ENCODE measurements at places on chromosomes 11 and 22. TPM values are rescaled to one million over a fixed set of nuclear protein-coding genes. Genes with fewer than 3 reads are reported as not detected.
A peak's percentile ranks its signal among the peaks of the same experiment; 100 is the strongest.

GRCh38 chr11:32438346-32438865 is 3.1 kb upstream of the WT1 start:
- no peak for DNase-seq

- no peak for DNase-seq
Observed at GRCh38 chr22:45686004-45686403, 14.4 kb downstream of the ATXN10 start.

GRCh38 chr11:14644226-14645014 is 816 bp downstream of the PDE3B start:
- peak; percentile 59 for DNase-seq

DNA sequence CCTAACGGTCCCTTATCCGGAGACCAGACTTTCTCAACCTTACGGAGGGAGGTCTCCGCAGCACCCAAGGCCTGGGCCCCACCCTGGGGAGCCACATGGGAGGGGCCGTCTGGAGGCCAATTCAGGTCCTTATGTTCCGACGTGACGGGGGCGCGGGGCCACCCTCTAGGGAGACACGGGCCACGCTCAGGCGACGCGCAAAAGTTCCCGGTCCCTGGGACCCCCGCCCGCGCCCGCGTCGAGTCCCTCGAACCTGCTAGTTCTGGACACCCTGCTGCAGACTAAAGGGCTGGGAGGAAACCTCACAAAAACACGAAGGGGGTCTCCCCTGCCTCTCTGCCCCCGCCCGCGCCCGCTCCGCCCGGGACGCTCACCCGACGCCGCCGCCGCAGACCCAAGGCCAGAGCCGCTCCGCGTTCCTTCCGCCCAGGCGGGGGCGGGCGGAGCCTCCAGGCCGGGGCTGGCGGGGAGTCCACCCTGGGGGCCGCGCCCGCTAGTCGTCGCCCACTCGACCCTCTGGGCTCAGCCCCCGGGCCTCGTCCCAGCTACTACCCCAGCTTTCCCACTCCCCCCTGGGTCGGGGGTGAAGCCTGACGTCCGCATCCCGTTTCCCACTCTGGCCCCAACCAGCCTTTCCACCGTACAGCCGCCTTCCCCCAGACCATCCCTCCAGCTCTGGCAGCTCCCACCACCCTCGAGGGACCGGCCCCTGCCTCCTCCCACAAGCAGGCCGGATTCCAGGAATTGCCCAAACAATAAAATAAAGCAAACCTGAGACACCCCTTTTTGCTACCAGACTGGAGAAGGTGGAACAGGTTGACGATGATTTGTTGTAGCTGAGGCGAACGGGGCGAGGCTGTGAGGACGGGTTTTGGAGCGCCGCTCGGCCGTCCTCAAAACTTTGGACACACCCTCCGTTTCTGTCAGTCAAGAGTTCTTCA is 2.7 kb downstream of the RNH1 start:
- no peak for DNase-seq

DNA sequence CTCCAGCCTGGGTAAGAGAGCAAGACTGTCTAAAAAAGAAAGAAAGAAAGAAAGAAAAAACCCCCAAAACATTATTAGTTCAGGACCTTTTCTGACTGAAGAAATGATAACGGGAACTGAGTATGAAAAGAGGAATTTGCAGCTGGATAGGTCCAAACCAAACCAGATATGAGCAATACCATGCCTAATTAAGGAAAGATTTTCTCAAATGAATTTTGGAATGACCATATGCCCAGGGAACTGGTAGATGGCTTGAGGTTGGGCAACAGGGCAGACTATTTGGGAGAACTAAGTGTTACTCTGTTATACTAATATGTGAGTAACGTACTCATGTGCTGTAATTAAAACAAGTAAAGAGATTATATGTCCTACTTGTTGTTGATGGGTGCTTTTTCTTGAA is 186.1 kb downstream of the TMEM135 start:
- DNase-seq = no peak

SULT4A1 gene
- total RNA-seq = not detected

DNA sequence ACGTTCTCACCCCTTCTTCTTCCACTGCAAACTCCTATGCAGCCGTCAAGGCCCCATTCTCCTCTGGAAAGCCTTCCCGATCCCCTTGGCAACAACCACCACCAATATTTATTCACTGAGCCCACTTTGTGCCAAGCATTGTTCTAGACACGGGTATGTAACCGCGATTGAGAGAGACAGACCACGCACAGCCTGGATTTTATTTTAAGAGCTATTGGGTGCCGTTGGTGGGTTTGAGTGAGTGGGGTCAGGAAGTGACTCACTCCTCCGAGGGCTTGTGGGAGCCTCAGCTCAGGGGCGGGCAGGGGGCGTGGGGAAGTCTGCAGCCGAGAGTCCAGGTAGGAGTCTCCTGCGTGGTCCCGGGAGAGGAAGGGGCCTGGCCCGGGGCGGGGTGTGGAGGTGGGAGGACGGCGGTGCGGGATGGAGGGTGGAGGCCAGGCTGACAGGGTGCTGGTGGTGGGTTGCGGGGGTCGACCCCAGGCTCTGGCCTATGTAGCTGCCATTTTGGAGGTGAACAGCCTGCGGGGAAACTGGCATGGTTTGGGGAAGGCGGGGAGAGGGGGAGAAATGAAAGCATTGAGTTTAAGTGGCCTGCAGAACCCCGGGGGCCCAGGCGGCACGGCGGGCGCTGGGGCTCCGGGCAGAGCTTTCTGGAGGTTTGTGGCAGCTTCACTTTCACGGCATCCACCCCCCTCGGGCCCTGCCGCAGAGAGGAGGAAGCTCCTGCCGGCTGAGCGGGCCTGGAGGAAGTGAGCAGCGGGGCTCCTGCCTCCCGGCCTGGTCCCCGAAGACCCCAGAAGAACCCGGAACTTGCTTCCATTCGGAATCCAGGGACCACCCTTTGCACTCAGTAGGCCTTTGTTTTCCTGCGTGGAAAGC is 547 bp downstream of the PARVG start:
- no peak for DNase-seq

DNA sequence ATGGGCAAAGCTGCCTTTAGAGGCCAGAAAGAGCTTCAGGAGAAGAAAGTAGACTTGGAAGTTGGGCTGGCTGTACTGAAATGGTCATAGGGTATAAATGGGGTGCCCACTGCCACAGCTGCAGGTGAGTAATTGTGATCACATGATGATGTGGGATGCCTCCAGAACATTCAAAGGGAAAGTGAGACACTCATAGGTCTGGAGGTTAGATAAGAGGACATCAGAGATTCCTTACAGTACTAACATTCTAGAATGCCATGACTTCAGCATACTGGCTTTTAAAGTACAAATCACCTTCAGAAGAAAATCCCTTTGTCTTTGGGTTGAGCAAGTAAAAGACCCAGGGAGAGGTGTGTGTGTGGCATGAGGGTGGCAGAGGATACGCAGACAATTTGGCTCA is 419.2 kb downstream of the TENM4 start:
- DNase-seq = no peak

DNA sequence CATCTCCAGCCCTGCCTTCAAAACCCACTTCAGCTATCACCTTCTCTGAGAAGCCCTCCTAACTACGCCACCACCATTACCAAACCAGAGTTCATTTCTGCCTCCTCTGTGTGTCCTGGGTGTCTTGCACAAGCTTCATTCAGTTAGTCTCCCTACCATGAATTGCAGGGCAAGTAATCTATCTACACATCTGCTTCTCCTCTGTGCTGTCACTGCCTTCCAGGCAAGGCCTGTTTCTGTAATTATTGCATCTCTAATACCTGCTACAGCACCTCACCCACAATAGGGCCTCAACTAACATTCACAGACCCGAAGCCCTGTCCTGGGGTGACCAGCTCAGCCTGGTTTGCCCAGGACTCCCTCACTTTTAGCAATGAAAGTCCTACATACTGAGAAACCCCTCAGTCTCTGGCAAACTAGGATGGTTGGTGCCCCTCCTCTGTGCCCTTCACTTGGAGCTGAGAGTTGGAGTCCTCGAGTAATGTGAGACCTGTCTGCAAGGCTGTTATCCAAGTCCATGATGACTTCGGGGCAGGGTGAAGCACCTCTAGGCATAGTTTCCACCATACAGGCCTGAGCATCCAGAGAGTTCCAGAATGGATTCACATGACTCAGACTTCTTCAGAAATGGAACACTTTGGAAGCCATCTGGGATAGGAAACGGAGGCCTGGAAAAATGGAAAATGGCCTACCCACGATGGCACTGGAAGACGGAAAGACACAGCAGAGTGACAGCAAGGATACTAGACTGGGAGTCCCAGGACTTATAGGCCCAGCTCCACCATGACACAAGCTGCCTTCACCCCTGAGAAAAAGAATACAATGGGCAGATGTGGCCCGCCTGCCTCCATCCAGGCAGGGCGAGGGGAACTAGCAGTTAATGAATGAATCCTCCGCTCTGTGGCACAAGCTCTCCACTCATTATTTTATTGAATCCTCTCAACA is 269.3 kb downstream of the BUD13 start:
- no peak for DNase-seq

DNA sequence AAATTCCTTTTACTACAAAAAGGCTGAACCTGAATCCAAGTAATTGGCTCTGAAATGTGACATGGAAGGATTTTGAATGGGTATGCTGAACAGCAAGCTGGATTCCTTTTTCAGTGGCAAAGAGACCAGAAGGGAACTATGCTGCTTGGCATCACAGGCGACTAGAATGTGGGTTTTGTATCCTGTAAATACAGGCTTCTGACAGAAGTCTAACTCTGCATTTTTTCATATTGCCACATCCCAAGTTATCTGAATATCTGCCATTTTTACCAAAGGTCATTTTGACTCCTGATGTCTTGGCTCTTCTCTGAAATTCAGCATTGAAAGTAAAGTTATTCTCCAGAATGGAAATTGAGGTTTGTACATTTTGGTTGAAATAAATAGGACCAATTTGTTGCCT is 145.7 kb downstream of the ARHGAP42 start:
- DNase-seq = no peak

APOA4 gene
- total RNA-seq = not detected

DNA sequence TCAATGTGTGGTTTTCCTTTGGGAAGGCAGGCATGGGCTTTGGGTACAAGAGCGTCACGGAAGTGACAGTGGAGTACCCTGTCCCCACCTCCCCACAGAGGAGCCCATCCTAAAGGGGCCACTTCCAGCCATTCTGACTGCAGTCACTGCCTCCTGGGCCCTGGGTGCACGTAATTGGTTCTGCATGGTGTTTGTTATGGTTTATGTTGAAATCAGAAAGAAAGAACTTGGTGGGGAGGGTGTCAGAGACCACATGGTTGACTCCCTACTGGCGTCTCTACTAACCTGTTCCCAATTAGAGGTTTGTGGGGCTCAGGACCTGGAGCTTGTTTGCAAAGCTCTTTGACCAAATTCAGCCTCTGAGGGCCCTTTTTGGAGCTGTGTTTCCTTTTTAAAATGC is 40.8 kb downstream of the RIBC2 start:
- no peak for DNase-seq

GLYAT gene
- not detected for total RNA-seq

PNPLA5 gene
- total RNA-seq = not detected

GRCh38 chr11:8011371-8011770 is 24.2 kb downstream of the EIF3F start:
- DNase-seq = no peak

GRCh38 chr11:72541257-72541974 is 107.1 kb upstream of the CLPB start:
- no peak for DNase-seq

- DNase-seq = no peak
Observed at GRCh38 chr22:42842658-42843370, 14.3 kb downstream of the ARFGAP3 start.

- no peak for DNase-seq
Observed at GRCh38 chr22:23093051-23093788, 22.9 kb downstream of the GNAZ start.

GRCh38 chr11:125512106-125512505 is 16.0 kb upstream of the FEZ1 start:
- DNase-seq = no peak

DNA sequence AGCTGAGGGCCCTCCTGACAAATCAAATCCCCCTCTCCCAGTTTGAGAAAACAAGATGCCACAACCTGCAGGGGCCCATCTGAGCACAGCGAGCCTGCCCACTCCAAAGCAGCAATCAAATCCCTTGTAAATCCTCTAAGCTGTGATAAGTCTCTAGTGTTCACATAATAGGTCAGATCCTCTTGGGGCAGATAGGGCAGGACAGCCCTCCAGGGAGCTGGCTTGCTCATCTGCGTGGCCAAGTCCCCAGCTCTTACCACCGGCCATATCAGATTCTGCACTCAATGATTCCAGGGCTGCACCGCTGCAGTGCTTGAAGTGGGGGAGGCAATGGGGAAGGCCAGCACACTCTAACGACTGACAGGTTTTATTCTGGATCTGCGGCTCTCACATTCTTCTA is 29.6 kb upstream of the FLI1 start:
- no peak for DNase-seq

DNA sequence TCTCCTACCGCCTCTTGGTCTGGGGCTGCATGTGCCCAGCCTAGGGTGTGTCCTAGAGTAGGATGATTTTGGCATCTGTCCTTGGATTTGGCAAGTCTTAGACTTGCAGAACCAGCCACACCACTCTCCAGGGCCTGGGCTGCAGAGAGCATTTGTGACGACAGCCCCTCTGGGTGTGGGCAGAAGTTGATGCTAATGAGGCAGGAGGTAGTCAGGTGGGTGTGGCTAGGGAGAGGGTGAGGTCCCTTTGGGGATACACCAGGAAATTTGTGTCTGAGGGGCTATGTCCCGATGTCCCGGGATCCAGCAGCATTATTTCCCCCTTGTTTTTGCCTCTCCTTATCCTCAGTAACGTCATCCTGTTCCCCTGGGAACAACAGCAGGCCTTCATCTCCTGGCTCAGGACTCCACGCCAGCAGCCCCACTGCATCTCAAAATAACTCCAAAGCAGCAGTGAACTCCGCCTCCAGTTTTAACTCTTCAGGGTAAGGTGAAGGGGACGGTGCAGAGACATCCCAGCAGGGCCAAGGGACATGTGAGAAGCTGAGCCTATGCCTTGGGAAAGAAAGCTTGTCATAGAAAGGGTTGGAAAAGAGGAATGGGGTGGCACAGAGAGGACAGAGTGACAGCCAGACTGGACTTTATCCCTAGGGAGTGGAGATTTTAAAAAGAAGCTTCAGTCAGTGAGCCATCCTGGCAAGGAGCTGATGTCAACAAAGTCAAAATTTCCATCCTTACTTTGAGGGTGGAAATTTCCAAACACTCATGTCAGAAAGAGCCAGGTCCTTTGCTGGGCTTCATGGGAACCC is 8.0 kb upstream of the TLCD5 start:
- DNase-seq = no peak

DNA sequence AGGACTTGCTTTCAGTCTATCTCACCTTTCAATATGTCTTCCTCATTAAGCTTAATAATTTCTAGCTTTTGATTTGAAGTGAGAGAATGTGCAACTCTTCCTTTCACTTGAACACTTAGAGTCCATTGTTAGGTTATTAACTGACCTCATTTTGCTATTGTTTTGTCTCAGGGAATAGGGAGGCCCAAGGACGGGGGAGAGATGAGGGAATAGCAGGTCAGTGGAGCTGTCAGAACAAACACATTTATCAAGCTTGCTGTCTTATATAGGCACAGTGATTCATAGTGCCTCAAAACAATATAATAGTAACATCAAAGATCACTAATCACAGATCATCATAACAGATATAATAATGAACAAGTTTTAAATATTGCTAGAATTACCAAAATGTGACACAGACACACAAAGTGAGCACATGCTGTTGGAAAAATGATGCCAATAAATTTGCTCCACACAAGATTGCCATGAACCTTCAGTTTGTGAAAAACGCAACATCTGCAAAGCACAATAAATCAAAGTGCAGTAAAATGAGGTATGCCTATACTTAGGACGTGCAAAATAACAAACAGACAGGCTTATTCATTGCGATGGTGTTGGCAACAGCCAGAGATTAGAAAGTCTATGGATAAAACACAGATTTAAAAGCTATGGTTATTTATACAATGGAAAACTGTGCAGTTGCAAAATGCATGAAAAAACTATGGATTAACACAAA is 106.3 kb upstream of the TEAD1 start:
- no peak for DNase-seq

All from Caki2 (cell line).